NCI-H1092 (cell line): ENCODE measurements at places on chromosomes 2 and 18.

DNA sequence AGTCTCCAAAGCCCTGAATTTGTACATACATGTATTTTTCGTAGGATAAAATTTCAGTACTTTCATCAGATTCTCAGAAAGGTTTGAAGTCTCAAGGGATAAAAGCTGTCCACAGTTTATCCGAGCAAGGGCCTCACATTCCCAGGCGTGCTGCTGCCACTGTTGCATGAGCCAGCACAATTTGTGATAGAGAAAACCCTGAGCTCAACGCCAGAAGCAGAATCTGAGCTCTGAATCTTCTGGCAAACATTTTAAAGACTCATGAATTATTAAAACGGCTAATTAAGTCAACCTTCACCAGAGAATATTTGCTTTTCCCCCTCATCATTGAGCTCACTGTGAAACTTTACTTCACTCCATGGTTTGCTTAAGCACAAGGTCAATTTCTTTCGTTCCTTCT, 38.5 kb upstream of the STPG4 start:
- DNase-seq = no peak

GRCh38 chr18:75262511-75262910, 51.9 kb downstream of the TSHZ1 start:
- no peak for DNase-seq

- no peak for DNase-seq
Measured at GRCh38 chr18:56702946-56703345, 51.8 kb downstream of the WDR7 start.

- DNase-seq = no peak
Measured at GRCh38 chr2:171515672-171516298, 6.5 kb upstream of the CYBRD1 start.

DNA sequence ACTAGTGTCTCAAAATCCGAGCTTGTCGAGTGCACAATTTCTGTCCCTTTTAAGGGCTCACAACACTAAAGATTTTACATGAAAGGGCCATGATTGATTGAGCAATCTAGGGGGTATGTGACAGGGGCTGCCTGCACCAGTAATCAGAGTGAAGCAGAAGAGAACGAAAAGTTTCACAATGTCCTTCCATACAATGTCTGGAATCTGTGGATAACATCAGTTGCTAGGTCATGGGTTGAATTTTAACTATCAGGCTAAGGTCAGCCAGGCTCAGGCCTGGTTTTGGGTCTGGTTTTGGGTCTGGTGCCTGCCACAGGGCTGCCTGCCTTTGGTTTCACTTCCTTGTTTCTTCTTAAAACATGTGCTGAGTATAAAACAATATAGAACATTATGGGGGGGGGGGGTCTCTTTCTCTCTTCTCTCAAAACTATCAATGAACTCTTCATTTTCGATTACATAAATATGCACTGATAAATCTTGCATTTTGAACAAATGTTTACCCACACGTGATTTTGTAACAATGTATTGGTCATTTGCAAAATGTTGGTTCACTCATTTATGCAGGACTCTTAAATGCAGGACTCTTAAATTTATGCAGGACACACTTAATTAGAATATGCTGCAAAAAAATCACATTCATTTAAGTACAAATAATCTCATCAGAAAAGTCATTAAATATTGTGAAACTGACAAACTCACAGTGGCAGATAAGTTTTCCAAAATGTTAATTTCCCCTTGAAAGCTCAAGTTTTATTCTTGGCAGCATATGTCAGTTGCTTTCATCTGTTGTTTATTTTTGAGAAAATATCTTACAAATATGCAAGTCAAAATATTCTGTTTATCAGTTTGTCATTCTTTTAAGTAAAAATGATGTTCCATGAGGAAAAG, 290.5 kb upstream of the KYNU start:
- no peak for DNase-seq
